ENCODE measurements at places on chromosomes 12 and 14.

DNA sequence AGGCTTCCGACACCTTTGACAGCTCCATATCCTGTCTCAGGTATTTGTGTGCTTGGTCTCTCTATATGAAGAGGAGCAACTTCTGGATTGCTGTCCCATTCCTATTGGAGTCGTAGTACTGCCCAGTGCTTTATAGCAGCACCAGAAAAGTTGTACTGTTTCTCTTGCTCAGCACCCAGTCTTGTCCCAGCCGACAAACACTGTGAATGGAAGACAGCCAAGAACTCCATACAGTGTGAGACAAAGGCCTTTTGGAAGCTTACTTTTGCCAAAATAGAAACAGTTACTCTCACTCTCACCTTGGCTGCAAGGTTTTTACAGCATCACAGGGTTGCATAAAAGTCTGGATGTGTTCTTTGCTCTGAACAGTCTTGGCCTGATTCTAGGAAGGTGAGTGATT is 105.3 kb downstream of the TGFB3 start:
- DNase-seq: no peak

GRCh38 chr12:42921741-42922504 is 332.4 kb upstream of the PRICKLE1 start:
- no peak for DNase-seq

GRCh38 chr12:1083151-1083888 is 92.3 kb downstream of the ERC1 start:
- DNase-seq: no peak

DNA sequence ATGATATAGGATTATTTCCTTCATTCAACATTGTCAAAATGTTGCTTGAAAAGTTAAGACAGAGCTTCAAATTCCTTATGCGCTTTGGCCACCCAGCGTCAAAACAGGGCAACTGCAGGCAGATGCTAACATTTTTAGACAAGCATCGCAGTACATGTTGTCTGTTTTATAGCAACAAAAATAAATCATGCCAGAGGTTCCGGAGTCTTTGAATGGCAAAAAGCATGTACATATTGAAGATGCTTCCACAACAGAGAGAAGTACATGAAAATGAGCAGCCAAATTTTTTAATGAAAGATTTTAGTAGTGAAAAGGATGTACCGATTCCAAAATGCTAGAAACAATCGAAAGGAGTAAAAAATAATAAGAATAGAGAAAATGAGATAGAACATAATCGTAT is 49.8 kb upstream of the USP15 start:
- no peak for DNase-seq

GRCh38 chr12:5952031-5952430 is 7.0 kb upstream of the ANO2 start:
- DNase-seq: no peak

DNA sequence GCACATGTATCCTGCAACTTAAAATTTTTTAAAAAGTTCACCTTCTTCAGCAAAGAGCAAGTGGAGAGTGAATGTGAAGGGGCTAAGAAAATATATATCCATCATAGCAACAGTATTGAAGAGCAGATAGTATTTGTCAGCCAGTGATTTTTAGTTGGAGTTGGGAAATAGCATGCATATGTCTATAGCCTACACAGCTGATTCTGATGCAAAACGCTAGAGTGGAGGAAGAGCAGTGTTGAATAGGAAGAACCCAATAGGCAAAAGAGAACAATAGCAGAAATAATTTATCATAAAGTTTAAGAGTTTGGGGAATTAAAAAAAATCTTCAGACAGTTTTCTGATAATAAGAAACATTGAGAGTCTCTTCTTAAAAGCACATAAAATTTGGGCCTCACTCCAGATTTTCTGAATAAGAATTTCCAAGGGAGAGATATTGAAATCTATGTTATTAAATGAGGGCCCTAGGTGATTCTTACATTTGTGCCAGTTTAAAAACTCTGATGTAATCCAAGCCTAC is 12.0 kb downstream of the PDE6H start:
- DNase-seq: no peak

DNA sequence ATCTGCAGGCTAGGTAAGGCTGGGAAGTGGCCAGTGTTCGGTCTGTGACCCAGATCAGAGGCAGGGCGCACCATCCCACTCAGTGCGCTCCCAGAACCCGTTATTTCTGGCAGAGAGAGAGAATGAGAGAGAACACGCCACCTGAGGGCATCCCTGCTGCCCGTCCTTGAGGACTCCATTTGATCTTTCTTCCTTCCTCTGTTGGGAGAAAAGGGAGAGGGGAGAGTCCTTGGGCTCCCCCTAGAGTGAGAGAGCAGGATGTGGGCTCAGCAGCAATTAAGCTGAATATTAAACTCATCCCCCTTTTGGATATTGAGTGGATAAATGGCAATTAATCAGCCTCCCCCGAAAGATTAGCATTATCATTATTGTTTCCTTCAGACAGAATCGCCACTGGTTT is 70.6 kb downstream of the IFT43 start:
- no peak for DNase-seq

- no peak for DNase-seq
Observed at GRCh38 chr12:92039046-92039445, 106.6 kb downstream of the BTG1 start.

GRCh38 chr12:22350886-22351285 is 16.4 kb upstream of the ST8SIA1 start:
- DNase-seq: no peak

GRCh38 chr12:1812650-1813302 is 7.6 kb upstream of the LRTM2 start:
- no peak for DNase-seq

DNA sequence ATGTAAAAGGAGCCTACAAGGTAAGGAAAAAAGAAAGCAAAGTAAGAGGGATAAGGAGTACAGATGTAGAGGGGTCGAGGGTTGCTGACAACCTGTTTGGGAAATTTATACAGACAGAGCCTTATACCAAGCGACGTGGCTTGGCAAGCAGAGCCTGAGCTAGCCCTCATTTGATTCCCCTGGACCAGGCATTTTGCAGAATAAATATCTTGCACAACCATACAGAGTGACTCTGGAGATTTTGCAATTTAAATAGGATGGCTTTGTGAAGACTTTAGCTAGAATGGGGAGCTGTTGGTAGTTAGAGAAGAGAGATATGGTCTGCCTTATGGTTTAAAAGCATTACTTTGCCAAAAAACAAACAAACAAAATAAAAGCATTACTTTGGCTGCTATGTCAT is 11.1 kb upstream of the ANO6 start:
- no peak for DNase-seq

DNA sequence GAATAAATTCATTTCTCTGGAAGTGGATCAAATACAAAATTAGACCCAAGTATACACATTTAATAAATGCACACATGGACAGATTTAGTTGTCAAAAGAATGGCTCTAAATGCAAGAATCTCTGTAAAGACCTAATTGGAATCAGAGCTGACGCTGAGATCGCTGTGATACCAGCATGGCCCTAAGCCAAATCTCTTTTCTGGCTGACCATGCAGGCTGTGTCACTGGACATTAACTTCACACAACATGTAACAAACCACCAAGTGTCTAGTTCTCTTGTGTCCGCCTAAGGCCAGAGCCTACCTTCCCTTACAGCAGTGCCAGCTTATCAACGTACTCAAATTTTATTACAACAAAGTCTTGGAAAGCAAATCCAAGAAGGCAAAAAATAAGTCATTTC is 127.5 kb downstream of the MED13L start:
- DNase-seq: peak; percentile 90

- no peak for DNase-seq
Observed at GRCh38 chr12:74781991-74782485, 244.4 kb downstream of the ATXN7L3B start.

- DNase-seq: no peak
Observed at GRCh38 chr12:132190012-132190755, 45.9 kb downstream of the NOC4L start.

- no peak for DNase-seq
Observed at GRCh38 chr12:130746546-130746945, 30.4 kb upstream of the RIMBP2 start.

- no peak for DNase-seq
Observed at GRCh38 chr12:103455020-103455763, 40.6 kb downstream of the C12orf42 start.

Measured in retinal pigment epithelial cell (primary cell).